ENCODE measurements at places on chromosomes 4 and X. TPM values are rescaled to one million over a fixed set of nuclear protein-coding genes. Genes with fewer than 3 reads are reported as not detected.

Gene DMRTC1B
- total RNA-seq: 6.1 TPM

Gene SSX4
- total RNA-seq: not detected

DNA sequence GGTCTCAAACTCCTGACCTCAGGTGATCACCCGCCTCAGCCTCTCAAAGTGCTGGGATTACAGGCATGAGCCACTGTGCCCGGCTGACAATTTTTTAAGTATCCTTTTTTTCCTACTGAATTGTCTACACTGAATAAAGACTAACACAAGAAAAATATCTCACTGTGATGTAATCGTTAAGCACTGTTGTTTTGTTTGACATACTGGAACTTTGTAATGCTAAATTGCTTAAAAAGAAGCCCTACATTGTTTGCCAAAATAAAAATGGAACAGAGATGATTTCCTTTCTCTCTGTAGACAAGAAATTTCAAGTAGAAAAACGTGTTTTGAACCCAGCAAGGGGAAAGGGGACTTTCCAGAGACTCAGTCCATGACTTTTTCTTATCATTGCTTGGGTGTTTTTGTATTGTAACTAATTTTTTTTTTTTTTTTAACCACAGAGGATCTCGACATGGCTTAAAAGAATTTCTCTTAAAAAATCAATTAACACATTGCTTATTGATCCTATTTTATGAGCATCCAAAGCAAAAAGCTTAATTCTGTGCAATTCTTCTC, 74.9 kb downstream of the TMEM156 start:
- no peaks in the 10 kb centered on the region for H3K4me1 ChIP-seq
- H3K27ac ChIP-seq: no peak overlapping the region
- DNase-seq: no peak

Gene GPRASP2
- 23.5 TPM for total RNA-seq

DNA sequence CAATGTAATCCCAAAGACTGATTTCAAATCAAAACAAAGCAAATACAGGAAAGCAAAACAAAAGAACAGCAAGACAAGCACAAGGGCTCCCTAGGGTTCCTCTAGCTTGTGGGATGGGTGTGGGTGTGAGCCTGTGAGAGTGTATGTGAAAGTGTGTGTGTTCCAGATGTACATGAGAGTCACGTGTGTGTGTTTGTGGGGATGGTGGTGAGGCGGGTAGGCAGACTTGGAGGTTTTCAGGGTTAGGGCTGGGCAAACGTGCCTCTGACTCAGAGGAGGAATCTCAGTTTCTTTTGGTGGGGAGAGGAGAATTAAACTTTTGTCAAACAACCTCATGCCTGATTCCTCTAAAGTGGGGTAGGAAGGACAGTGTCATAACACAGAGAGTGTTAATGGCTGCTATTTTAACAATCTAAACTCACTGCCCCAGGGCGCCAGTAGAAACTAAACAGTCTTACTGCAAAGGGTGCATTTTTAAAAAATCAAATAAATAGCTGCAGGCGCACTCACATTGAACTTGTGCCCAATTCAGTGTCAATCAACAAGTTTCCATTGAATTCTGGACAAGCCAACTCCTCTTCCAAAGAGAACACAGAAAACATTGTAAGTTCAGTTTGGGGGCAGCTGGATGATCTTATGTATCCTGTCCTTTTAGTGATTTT, 51.8 kb downstream of the CHRDL1 start:
- peaks cover 20% of the 10 kb centered on the region for H3K4me1 ChIP-seq
- peaks cover 3% of the 10 kb centered on the region for H3K27me3 ChIP-seq
- DNase-seq: no peak

DNA sequence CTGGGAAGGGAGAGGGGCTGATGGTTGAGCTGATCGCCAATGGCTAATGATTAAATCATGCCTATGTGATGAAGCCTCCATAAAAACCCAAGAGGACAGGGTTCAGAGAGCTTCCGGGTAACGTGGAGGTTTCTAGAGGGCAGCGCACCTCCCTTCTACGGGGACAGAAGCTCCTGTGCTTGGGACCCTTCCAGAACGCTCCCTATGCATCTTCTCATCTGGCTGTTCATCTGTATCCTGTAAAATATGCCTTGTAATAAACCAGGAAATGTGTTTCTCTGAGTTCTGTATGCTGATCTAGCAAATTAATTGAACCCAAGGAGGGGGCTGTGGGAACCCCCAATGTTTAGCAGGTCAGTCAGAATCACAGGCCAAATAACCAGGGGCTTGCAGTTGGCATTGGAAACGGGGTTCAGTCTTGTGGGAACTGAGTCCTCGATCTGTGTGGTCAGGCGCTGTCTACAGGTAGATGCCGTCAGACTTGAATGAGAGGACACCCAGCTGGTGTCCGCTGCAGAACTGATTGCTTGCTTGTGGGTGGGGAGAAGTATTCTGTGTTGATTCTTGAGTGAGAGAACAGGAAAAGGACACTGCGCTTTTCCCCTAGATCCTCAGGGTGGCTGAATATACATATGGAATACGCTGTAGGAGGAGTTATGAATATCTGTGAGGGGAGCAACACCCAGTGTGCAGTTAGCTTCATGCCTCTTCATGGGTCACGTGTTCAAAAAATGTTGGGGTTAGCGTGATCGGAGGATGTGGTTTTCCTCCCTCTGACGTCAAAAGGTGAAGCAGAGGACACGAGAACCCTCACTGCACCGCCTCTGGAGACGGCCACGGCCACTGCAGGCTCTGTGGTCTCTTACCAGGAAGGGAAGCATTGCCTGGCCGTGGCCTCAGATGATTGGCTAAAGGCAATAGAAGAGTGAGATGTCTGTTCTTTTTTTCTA, 29.2 kb downstream of the HTT-AS start:
- no peaks in the 10 kb centered on the region for H3K36me3 ChIP-seq
- peaks cover 11% of the 10 kb centered on the region for H3K4me1 ChIP-seq
- no peak for DNase-seq
- H3K27ac ChIP-seq: no peak overlapping the region

- no peaks in the 10 kb centered on the region for H3K4me1 ChIP-seq
- no peak overlapping the region for H3K27ac ChIP-seq
- no peaks in the 10 kb centered on the region for H3K27me3 ChIP-seq
- no peak overlapping the region for H3K4me3 ChIP-seq
- no peaks in the 10 kb centered on the region for H3K36me3 ChIP-seq
Observed at GRCh38 chr4:15117270-15117946, 115.1 kb downstream of the CPEB2 start.

- no peak for DNase-seq
- H3K36me3 ChIP-seq: no peaks in the 10 kb centered on the region
- no peaks in the 10 kb centered on the region for H3K27me3 ChIP-seq
Observed at GRCh38 chrX:95675011-95675410, 1009.6 kb upstream of the DIAPH2 start.

DNA sequence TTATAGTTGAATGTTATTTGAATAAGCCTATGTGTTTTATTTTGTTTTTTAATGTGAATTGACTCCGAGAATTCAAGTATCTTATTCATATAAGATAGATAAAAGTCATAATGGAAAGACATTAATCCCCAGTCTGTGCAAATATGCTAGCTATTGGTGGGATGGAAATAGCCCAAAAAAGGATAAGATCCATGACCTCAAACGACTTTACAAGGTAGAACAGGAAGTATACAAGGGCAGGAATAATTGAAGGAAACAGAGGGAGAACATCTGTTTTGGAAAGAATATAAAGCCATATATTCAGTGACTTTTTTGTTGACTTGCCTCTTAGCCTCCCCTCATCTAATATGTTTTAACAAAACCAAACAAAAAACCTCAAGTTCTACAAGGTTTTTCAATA, 9.0 kb downstream of the ABCE1 start:
- no peak overlapping the region for H3K4me3 ChIP-seq
- no peak overlapping the region for H3K27ac ChIP-seq
- H3K36me3 ChIP-seq: peaks cover 13% of the 10 kb centered on the region
- no peaks in the 10 kb centered on the region for H3K27me3 ChIP-seq
- DNase-seq: no peak

- no peaks in the 10 kb centered on the region for H3K27me3 ChIP-seq
- no peaks in the 10 kb centered on the region for H3K4me1 ChIP-seq
- H3K4me3 ChIP-seq: no peak overlapping the region
- no peak for DNase-seq
- H3K27ac ChIP-seq: no peak overlapping the region
- peaks cover 38% of the 10 kb centered on the region for H3K36me3 ChIP-seq
Observed at GRCh38 chrX:292900-293897, 12.0 kb downstream of the PLCXD1 start.

Gene FGF16
- not detected for total RNA-seq

DNA sequence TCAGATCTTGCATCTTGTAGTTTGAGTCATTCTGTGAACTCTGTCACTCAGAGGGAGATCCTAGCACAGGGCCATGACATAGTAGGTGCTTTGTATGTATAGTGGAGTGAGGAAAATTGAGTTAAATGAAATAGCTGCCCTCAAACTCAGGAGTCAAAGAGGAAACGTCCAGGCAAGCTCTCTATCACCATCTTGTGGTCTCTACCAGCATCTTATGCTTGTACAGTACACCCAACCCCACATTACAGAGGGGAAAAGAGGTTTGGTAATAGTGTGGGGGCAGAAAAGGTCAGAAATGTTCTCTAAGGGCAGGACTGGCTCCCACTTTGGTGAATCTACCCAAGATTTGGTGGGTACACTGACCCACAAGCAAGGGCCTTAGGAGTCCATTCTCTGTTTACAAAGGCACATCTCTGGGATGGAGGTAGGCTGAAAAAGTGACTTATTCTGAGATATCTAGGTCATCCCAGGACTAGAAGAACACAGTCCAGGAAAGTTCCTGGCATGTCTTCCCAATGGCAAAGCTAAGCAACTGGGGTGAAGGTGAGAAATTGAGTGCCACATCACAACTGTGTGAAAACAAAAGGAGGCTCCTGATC, 131.8 kb downstream of the OR13H1 start:
- no peak overlapping the region for H3K27ac ChIP-seq
- H3K4me3 ChIP-seq: no peak overlapping the region
- no peaks in the 10 kb centered on the region for H3K36me3 ChIP-seq
- H3K27me3 ChIP-seq: no peaks in the 10 kb centered on the region

- DNase-seq: no peak
- no peaks in the 10 kb centered on the region for H3K4me1 ChIP-seq
- H3K27me3 ChIP-seq: peaks cover 27% of the 10 kb centered on the region
- H3K27ac ChIP-seq: no peak overlapping the region
- no peak overlapping the region for H3K4me3 ChIP-seq
- no peaks in the 10 kb centered on the region for H3K36me3 ChIP-seq
Observed at GRCh38 chr4:46277165-46277951, 112.6 kb downstream of the GABRA2 start.

Gene SHROOM2
- 12.5 TPM for total RNA-seq

DNA sequence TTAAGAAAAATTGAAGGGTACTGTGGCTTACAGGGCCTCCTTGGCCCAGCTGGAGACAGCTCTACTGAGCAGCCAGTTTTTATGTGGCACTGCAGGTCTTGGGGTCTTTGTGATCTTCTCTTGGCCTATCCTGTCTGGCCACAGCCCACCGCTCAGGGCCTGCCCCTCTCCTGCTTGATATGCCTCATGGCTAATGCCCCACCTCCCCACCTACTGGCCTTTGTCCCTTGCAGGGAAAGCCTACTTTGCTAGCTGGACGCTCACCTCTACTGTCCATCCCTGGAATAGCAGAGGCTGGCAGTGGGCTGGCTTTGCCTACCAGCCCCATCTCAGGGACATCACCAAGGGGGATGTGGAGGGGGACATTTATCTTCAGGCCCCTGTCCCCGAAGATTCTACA, 134.1 kb downstream of the PJA1 start:
- no peak overlapping the region for H3K27ac ChIP-seq
- H3K27me3 ChIP-seq: no peaks in the 10 kb centered on the region
- H3K4me3 ChIP-seq: no peak overlapping the region

Gene MAGEB2
- not detected for total RNA-seq

Gene PRDM5
- 23.6 TPM for total RNA-seq

Gene UGT2B17
- total RNA-seq: not detected

DNA sequence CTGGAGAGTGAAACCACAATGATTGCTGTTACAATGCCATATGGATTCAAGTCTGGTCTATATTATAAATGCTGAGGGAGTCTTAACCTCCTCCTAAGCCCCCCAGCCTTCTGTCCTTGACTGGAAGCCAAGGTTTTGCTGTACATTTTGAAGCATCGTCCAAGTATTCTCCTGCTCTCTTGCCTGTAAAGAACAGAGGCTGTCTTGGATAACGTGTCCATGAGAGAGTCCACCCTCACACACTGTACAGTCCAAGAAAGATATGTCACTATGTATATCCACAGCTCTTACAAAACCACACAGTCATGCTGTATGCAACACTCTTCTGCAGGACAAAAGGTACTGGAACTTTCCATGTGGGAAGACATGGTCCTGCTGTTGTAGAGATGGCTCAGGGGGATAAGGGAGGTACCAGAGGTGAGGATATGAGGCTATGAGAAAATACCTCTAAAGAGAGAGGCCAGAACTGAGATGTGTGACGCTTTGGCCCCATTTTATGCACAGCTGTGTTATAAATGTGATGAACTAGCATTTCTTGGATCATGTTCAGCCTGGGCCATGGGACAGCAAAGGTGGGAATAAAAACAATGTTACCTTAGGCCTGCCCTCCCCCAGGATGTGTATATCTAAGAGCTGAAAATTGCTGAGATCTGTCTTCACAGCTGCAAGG, 678.6 kb downstream of the IQCM start:
- no peak overlapping the region for H3K4me3 ChIP-seq
- H3K36me3 ChIP-seq: no peaks in the 10 kb centered on the region
- DNase-seq: no peak
- no peak overlapping the region for H3K27ac ChIP-seq
- peaks cover 18% of the 10 kb centered on the region for H3K4me1 ChIP-seq

- no peak for DNase-seq
- no peak overlapping the region for H3K27ac ChIP-seq
- H3K4me3 ChIP-seq: no peak overlapping the region
Observed at GRCh38 chr4:144611850-144612249, 34.1 kb upstream of the HHIP start.

DNA sequence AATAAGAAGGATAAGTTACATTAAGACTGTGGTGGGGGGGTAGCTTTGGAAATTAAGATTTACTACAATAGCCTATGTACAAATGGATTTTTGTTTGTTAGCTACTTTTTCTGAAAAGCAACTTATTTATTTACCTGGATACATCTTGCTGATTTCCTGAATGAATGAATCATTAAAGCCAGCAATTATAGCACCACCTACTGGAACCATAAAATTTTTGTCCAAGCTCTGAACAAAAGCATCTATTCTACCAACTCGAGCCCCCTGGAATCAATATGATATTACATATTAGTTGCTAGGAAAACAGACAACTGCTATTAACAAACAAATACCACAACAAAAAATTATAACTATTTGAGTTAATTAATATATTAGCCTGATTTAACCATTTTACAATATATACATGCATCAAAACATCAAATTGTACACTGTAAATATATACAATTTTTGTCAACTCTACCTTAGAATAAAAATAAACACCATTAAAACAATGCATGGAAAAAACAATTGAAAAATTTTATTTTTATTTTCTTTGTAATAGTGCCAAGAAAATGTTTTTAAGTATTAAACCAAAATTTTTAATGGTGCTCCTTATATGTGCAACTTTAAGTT, 15.3 kb downstream of the SEPSECS start:
- no peaks in the 10 kb centered on the region for H3K36me3 ChIP-seq
- H3K27me3 ChIP-seq: no peaks in the 10 kb centered on the region
- no peak overlapping the region for H3K27ac ChIP-seq
